ENCODE measurements at places on chromosomes 2 and 18.
A peak's percentile ranks its signal among the peaks of the same experiment; 100 is the strongest.

GRCh38 chr2:64586883-64587481, 62.9 kb downstream of the AFTPH start:
- no peak for DNase-seq

- DNase-seq, result no peak
These were observed 93.4 kb downstream of the SLC5A7 start for GRCh38 chr2:108079736-108080135.

- DNase-seq, result peak; percentile 4
These were observed 140.5 kb downstream of the TPGS2 start for GRCh38 chr18:36688020-36688965.

- DNase-seq, result no peak
These were observed 228.0 kb downstream of the CYP26B1 start for GRCh38 chr2:71919708-71920107.

GRCh38 chr18:56770097-56770496, 118.9 kb downstream of the WDR7 start:
- DNase-seq, result no peak

DNA sequence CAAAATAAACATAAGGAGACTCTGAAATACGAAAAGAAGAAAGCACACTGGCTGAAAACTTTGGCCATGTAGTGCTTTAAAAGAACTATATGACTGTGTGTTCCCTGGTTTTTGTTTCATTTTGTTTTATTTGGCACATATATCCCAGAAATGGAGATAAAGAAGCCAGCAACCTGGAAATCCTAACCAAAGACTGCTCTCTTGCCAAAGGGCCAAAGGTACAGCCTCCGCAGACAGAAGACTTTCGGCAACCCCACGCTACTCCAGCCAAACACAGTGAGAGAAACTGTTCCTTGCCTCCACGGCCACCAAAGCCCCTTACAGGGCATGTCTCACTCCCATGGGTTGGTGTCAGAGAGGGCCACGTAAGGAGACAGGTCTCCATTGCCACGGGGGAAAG, 381.2 kb upstream of the NETO1 start:
- no peak for DNase-seq

All from activated T-helper 9 cell treated with anti-CD3 and anti-CD28 coated beads, Interleukin-2, amount 50 U/mL, for 16 hours (primary cell).